ENCODE measurements at places on chromosomes 1 and 21.

DNA sequence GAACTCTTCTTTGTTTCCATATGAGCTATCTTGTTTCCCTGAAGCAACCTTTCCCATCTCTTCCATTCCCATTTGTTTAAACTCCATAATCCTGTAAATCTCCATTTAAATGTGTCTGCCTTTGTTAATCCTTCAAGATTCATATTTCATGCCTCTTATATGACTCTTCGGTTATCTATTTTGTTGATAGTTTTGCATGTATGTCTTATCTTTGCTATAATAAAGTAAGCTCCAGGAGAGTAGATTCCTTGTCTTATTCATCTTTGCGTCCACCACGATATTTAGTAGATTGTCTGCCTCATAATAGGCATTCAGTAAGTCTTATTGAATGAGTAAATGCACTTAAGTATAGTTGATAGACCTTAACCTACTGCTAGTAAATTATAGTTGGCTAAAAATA lies 18.4 kb downstream of the CLIC4 start:
- no peak for DNase-seq

DNA sequence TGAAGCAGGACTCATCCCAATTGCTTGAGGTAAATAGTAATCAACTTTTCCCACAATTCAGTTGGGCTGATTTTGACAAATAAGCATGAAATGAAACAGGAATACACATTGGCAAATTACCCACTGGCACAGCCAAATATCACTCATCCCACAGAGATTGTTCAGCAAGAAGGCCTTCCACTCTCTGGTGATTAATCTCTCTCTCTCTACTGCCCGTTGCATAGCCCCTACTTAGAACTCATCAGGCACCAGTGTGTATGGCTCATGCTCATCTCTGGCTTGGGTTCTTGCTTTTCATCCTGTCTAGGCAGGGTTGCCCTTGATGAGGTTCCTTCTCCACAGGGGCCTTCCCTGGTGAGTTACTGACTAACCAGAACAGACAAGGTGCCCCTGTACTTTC lies 1.1 kb downstream of the BSDC1 start:
- DNase-seq: no peak

DNA sequence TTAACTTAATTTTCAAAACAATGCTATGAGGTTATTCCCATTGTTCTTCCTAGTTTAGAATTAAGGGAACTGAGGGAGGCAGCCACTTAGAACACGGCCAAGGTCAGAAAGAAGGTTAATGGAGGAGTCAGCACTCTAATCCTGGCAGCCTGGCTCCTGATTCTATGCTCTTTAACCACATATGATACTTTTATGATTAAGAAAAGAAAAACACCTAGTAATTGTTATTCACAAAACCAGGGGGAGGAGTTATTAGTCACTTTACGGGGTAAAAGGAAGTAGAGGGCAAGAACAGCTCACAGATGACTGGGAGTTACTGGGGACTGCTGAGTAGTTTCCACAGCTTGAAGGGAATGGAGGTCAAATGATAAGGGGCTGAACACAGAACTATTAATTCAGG lies 38.6 kb downstream of the GADD45A start:
- no peak for DNase-seq

GRCh38 chr1:63152572-63152971 lies 169.8 kb upstream of the FOXD3 start:
- DNase-seq: no peak

DNA sequence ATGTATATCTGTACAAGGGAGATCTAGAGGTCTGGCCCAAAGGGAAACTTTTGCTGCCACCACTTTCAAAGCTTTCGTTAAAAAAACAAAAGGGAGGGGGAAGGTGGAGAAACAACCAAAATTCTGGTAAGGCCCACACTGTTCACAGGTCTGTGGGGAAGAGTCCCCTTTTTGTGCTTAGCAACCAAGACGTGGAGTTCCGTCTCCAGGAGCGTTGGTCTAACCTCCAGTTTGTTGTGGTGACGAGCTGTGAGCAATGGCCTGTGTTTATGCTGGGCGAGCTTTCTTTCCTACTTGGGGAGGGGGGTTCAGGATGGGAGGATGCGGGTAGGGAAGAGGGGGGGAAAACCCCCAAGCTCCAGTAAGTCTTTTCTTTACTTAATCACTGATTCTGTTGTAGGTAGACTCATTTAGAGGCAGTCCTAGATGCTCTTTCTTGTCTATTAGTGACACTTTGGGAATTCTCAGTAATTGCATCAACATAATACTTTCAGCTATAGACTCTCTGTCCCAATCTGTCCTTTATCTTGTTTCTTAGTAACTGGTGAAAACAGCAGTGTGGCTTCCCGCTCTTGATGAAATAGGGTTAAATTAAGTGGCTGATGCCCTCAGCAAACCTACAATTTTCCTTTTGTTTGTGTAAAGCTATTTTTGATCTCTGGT lies 1.5 kb downstream of the HIPK1 start:
- DNase-seq: no peak

DNA sequence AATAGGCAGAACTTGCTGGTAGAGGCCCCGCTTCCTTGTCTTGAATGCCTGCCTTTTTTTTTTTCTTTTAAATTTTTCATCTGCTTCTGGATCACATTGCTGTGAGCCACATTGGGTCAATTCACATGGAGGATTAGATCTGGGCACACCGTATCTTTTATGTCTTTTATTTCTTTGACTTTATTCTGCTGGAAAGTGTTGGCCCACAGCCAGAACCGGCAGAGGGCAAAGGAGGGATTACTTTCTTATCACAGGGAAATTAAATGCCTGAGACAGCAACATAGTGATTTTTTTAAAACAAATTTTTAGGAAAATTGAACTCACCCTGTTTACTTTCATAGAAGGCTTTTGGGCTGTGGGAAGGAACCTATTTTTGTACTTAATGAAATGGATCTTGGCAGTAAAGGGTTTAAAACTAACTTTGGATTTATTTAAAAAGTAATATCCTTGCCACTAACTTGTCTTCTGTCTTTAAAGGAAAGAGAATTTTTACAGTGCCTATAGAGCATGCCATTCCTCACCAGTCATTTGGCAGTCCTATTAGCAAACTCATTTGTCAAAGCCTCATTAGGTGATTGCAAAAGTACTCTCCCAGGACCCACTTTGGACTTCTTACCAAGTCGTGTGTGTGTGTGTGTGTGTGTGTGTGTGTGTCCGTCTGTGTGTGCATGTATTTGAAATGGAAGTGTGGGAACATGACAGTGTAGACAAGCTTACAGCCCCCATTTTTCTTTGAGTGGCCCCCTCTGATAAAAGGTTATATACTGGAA lies 68.4 kb downstream of the ST6GALNAC3 start:
- DNase-seq: no peak

GRCh38 chr21:44440241-44441040 lies 14.9 kb upstream of the LRRC3 start:
- DNase-seq: no peak

- DNase-seq: no peak
These were observed 15.1 kb downstream of the ERRFI1 start for GRCh38 chr1:8011016-8011415.

DNA sequence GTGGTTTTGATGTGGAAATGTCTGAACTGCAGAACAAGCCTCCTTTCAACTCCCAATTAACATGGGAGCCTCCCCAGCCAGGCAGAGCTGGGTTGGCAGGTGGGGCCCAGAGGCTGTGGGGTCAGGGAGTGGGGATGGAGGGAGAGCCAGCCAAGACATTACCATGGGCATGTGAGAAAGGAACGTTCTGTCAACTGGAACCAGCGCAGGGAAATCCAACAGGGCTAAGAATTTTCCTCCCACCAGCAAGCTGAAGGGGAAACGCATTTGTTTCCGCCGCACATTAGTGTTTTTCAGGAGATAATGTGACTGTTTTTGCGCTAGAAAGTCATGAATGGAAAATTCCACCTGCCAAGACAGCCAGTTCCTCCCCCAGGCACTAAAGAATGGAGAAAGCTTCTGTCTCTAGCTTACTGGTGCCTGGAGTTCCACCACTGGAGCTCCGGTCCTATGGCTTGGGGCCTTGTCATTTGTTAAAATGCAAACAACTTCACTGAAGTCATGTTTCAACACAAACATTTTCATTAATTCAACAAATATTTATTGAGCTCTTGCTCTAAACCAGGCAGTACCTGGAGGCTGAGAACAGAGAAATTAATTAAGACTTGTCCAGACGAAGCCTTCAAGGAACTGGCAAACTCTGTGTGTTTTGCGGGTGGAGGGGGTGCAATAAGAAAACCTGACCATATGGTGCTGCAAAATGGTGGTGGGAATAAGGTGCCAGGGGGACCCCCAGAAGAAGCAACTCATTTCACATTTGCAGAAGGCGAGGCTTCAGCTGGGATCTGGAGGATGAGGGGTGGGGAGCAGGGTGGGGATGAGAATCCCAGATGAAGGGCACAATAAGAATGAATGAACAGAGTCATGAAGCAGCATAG lies 305.1 kb downstream of the MATN1 start:
- no peak for DNase-seq
